ENCODE measurements at places on chromosomes 13 and 19.

GRCh38 chr19:31875591-31875990, 469.8 kb upstream of the ZNF507 start:
- DNase-seq: no peak

DNA sequence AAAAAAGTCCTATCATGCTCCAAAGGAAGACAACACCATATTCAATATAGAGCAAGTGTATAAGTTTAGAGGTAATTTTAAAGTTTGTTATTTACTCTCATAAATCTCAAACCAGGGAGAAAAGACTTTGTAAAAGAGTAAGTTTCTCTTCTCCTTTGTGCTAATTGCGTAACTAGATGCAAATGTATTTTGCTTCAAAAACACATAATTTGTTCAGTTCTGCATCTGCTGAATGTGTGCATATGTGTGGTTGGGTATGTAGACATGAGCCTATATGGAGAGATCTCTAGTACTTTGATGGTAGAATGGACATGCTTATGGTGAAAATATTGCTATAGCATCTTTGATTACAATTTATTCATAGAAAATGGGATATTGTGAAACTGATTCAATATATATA, 17.8 kb upstream of the MIR17HG start:
- no peak for DNase-seq

GRCh38 chr19:31874313-31874712, 471.1 kb upstream of the ZNF507 start:
- DNase-seq: no peak

DNA sequence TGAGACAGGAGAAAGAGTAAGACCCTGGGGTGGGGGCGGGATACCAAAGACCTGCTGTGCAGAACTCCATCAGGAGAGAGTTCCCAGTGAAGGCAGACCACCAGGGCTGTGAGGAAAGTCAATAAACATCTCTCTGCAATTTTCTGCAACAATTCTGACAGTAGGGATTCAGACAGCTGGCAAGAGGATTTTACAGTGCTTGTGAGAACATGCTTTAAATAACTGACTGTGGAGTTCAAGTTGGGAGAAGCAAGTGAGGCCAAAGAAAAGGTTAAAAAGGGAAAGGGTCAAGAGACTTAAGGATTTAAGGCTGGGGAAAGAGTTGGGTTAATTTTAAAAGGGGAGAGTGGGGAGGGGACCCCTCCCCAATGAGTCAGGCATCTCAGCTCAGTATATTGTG, 98.4 kb downstream of the USP12 start:
- DNase-seq: no peak

DNA sequence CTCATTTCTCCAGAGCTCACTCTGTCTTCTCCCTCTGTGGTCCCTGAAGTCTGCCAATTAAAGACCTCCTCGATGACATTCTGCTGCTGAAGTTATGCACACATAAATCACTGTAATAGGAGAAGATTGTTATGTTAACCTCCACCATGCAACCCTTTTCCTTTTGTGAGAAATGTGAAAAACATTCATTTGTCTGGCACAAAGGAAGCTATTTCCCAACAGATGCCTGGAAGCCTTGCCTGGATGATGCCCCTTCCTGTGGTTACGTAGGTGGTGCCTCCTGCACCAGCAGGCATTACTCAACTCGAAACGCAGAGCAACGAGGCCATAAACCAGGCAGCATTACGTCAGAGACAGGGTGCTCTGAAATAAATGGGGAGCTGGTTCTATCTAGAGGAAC, 327.4 kb upstream of the ZNF507 start:
- no peak for DNase-seq

GRCh38 chr19:13029893-13030292, 34.6 kb downstream of the NFIX start:
- no peak for DNase-seq

- DNase-seq: no peak
Measured at GRCh38 chr13:45464141-45464686, 525 bp upstream of the COG3 start.

GRCh38 chr19:34459614-34460013, 21.9 kb upstream of the WTIP start:
- DNase-seq: no peak

DNA sequence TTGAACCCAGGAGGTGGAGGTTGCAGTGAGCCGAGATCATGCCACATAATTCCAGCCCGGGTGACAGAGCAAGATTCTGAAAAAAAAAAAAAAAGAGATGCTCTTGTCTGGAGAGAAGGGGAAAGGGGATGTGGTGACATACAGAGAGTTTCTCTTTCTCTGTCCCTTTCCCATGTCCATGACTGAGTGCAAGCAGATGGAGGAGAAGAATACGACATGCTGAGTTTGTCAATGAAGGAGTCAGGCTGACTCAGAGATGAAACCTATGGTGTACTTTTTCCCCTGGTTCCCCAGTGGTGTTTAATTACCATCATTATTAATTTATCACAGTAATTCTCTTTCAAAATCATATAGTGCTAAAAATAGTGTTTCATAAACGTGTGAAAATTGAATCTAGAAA, 448.8 kb downstream of the FOXO1 start:
- DNase-seq: no peak

DNA sequence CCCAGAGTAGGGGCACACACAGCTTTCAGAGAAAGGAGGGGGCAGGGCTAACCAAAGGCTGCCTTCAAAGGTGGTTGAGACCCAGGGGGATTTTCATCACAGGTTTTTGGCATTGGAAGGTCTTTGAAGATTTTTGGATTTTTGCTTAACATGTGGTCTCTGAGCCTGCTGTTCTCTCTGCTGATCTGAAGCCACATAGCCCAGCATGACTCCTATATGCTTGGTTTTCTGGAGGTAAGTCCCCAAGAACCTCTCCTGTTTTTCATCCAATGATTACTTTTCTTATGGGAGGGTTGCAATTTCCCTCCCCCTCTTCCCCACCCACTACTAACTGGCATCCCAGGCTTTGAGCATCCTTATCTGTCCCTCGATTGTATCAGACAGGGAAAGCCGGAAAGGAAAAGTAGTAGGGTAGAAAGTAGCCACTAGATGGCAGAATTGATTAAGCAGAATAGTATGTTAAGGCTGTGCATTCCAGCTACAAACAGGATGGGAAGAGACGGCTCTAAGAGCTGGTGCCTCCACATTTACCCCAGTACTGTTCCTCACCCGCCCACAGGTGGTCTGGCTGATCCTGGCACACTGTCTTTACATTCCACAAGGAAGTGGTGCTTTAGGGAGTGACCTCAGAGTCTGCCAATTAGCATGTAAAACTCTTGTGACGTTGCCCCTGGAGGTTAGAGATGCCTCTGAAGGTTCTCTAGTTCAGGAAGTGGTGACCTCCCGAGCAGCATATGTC, 218.9 kb upstream of the EDNRB start:
- DNase-seq: no peak

DNA sequence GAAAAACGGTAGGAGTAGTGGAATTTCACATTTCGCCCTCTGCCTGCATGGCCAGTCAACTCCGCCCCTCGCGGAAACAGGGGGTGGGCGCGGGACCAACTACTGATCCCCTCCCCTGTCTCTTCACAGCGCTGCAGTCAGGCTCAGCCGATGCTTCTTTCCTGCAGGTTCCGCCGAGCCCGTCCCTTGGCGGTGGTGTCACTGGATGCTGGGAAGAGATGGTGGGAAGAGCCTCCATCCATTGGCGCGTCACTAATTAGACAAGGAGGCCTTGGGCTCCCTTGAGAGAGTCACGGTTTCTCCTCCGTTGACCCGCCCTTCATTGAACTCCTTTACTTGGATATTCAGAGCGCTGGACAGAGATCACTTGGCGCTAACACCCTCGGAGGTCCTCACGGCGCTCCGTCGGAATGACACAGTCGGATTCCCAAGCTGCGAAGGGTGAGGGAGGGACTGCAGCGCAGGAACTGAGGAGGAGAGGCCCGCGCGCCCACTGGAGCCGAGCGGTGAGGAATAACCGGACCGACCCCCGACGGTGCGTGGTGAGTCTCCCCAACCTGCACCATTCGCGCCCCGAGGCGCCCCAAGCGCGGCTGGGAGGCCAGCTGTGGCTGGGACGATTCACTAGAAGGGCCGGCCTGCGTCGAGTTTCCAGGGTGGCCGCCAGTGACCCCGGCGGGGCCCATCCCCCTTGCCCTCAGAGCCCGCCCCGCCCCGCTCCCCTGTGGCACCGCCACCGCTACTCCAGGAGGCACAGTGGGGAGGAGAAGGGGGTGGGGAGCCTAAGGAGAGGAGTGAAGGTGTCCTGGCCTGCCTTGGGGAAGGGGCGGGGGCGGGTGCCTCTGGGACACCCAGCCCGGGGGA, 11.2 kb upstream of the CEACAM21 start:
- DNase-seq: no peak
